ENCODE measurements at places on chromosomes 4 and X.

DNA sequence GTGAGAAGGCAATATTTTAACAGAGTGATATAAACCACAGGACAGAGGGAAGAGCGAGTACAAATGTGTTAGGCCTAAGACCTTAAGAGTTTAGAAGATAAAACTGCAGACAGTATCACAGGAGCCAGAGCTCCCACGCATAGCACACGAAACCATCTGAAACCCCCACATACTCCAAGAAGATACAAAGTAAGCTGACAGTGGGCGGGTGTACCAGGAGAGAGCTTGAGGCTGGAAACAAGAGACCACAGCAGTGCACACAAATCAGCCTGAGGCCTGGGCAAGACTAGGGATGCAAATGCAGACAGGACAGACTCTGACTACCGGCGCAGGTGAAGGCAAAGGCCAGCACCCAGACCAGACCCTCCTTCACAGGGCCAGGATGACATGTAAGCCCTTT is 54.1 kb upstream of the ARHGAP24 start:
- DNase-seq, result no peak

DNA sequence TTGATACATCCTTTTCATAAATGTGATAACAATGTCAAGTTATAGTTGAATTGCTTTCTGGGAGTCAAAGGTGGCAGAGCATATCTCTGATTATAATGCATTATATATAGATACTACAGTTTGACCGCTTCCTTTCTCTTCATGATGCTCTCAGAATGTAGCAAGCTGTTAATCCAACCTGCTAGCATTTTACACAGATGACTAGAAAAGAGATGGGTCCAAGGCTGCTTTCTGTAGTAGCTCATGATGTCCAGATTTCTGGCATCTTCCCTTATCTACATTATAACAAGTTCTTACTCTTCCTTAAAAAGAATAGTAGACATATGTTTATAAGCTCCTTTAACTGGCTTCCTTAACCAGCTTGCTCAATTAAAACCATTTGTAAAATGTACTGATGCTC is 192.0 kb downstream of the NWD2 start:
- no peak for DNase-seq

DNA sequence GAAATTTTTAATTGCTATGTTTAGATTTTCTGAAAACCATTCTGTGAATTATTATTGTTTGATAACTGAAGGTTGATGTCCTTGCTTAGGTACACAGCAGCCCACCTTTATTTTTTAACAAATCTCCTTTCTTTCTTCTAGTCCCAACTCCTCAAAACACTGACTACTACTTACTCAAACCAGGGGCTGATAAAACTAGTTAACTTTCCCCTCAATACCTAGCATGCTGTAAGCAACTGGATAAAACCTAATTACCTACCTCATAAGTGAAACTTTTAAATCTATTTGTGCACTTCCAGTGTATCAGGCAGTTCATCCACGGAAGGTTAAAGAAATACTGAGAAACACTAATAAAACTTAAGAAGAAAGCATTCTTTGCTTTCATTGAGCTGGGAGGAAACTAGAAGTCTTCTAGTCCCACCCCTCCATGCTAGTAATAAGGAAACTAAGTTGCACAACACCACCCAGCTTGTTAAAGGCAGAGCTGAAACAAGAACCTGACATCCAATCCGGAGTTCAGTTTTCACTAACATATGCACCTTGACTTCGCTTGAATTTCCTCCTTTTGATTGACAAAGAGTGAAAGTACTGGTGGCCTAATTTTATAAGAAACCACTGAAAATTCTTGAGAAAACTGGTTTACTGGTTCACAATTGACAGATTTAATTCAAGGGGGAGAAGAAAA is 180.2 kb upstream of the TET2 start:
- DNase-seq, result no peak

DNA sequence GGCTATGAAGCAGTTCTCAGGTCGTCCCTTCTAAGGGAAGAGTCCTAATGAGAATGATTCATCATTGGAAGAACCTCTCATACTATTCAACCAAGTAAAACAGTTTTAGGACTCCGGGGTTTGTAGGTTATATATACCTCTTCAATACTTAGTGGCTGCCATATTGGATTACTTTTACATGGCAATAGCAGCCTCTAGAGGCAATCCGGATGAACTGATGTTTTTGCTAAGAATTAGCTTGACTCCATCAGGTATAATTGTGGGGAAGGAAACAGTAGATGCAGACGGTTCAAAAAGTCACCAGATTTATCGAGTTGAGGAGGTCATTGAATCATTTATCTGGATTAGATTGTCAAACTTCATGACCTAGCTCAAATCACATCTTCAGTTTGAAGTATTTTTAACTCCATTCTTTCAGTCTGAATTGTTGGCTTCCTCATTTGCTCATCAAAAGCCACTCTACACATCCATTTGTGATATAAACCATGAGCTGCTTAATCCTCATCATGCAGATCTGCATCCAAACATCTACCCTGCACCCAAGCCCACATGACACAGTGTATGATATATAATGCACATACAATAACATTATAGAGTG is 28.4 kb downstream of the GUCY1B1 start:
- no peak for DNase-seq

- DNase-seq, result no peak
Observed at GRCh38 chr4:151804821-151805220, 44.0 kb upstream of the GATB start.

GRCh38 chrX:8179656-8180055 is 8.6 kb upstream of the VCX2 start:
- no peak for DNase-seq

DNA sequence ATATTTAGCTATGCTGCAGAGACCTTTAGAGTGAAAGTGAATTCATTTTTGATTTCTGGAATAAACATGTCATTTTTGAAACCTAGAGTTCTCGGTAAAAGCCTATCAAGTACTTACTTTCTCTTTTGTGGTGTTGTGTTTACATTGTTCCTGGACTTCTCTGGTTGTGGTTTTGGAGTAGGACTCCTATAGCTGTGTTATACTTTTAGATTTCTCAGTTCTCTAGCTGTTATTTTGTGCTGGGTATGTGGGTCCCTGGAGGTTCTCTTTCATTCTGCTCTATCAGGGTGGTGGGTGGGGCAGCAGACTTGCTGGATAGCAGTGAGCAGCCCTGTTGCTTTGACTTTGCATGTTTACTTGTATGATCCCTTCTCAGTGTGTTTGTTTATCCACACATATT is 25.6 kb upstream of the MSMO1 start:
- DNase-seq, result no peak

DNA sequence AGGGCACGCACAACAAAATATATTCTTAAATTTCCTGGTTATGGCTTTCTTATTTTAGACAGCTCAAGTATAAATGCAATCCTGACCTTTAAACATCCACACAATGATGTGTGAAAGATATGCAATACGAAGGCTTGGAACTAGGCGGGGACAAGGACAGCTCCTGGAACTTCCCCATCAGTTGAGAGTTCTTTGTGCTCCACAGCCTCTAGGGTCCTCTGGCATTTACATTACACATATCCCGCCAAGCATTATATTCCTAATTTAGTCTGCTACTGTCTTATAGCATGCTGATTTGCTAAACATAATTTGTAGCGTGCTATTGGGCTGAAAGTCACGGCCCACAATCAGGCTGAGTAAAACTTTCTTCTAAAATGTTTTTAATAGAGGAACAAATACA is 74.4 kb downstream of the FTHL17 start:
- no peak for DNase-seq

GRCh38 chr4:2254665-2255500 is 7.0 kb downstream of the MXD4 start:
- peak; percentile 9 for DNase-seq

DNA sequence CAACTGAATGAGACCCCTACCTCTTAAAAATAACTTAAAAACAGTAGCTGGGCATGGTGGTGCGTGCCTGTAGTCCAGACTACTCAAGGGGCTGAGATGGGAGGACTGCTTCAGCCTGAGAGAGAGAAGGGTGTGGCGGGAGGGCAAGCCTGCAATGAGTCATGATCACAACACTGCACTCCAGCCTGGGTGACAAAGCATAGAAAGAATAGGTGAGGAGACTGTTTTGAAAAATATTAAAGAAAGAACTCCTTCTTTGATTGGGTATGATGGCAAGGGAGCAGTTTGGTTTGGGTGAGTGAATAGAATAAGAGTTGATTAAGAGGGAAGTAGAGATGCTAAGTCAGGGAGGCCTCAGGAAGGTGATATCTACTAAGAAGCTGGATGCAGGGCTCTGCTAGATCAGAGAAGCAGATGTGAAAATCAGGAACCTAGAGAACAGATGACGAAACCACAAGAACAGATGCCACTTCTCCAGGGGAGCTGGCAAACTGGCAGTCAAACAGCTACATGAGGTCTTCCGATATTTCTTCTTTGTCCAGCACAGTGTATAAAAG is 318.6 kb downstream of the OPHN1 start:
- DNase-seq, result no peak

DNA sequence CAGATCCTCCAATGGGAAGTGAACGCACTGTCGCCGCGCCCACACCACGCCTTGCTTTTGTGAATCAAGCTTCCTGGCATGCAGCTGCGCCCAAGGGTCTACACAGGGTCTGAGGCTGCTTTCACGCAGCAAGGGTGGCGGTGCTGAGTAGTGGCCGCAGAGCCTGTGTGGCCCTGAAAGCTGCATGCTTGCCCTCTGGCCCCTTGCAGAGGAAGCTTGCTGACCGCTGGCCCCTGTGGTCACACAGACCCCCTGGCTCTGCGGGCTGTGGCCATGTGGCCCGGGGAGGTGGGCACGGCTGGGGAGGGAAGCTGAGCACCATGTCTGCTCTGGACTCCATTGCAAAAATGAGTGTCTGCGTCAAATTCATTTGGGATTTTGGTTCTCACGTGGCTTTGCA is 8.8 kb downstream of the DOK7 start:
- DNase-seq, result no peak

DNA sequence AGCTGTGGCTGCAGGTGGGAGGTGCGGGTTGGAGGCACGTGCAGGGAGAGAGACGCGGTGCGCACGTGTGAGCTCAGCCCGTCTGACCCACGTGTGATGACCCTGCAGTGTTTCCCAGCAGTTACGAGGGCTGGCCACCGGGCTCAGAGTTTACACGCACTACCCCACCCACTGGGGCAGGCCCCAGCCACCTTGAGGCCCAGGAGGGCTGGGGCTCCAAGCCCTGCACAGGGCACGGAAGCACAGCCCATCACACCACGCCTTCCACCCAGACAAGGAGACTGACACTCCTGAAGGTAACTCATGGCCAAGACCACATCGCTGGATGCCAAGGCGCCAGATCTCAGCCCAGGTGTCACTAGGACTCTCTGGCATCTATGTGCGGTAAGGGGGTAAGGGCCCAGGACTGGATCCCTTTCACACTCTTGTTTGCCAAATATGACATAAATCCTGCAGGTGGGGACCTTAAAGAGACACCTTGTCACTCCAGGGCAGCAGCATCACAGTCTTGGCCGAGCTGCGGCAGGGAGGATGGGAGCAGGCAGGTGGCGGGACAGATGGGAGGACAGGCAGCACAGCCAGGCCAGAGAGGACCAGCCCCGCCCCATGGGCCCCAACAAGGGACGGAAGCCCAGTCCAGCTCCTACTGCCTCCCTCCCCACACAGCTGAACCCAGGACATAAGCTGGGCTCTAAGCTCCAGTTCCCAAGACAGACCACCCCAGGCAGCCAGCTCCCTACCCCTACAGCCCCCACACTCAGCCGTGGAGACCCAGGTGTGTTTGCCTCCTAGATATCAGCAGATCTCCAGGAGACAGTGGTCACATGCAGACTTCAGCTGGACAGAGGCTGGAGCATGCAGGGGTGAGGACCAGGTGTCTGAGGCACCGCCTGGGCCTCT is 56.8 kb downstream of the ZFYVE28 start:
- no peak for DNase-seq

DNA sequence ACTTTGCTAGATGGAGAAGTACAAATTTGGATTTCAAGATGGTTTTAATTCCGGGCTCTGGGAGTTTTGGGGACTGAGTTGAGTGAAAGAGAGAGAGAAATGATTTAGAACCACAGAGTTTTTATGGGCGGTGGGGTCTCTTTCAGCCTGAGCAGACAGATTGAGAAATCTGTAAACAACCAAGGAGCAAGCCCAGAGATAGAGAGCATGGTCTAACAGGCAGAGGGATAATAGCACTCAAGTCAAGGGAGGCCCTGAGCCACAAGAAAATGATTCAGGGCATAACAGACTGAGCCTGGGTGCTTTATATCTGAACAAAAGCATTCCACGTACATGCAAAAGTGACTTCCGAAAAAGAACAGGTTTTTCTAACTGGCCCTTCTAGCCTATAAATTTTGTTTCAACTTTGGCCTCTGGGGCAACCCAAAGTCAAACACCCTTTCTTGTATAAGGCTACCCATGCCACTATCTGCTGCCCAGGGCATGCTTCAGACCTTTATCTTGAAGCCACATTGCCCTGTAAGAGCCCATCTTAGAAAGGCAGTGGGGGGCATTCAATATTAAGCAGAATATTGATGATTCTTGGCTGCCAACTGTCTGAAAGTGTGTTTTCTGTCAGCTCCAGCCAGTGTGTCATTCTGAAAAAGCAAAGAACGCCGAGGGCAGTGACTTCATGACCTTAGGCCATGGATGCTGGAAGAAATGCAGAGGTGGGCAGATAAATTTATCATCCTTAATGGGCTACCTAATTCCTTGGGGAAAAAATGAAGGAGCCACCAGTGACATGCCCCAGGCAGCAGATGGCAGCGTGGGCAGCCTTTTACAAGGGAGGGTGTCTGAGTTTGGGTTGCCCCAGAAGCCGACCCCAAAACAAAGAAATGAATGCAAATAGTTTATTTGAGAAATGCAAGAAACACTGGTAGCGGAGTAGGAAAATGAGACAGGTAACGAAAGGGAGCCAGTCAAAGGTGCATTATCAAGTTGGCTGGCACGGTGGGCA is 637.6 kb downstream of the MID1IP1 start:
- DNase-seq, result no peak

- DNase-seq, result no peak
Observed at GRCh38 chr4:28462766-28463700, 1602.4 kb downstream of the STIM2 start.

DNA sequence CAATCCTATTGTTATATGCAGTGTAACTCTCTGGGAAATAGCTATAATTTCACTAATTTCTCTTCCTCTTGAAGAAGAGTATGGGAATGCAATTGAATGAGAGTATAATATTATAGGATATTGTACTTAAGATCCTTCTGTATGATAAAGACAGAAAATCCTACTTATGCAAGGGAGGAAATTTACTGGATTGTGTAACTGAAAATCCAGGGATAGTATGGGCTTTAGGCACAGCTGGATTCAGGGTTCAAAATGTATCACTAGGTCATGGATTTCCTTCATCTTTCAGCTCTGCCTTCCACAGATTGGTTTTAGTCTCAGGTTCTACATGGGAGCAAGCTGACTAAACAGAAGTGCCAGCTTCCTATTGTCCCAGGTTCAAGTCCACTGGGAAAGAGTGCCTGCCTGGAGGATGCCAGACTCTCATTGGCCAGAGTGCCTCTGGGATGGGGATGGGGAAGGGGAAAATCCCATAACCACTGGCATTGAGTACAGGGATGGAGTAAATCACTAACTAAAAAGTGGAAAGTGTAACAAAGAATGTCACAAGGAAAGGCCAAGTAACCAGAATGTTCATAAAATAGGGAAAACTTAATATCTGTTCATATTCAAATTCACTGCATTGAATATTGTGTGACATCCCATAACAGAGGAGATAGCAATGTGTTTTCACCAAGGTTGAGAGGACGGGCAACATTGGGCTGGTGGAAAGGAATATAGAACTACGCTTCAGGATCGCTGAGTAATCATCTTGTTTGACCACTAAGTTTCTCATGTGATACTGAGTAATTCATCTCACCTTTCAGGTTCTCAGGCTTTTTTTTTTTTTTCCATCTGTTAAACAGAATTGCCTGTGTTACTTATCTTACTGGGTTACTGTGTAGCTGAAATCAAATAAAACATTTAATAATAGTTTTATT is 75.7 kb downstream of the ANXA3 start:
- DNase-seq, result no peak

Data from mucosa of gallbladder (tissue), 1 donor.